Small intestine (tissue), 16 donors: ENCODE measurements at places on chromosomes 4 and X. TPM values are rescaled to one million over a fixed set of nuclear protein-coding genes. Genes with fewer than 3 reads are reported as not detected.

DNA sequence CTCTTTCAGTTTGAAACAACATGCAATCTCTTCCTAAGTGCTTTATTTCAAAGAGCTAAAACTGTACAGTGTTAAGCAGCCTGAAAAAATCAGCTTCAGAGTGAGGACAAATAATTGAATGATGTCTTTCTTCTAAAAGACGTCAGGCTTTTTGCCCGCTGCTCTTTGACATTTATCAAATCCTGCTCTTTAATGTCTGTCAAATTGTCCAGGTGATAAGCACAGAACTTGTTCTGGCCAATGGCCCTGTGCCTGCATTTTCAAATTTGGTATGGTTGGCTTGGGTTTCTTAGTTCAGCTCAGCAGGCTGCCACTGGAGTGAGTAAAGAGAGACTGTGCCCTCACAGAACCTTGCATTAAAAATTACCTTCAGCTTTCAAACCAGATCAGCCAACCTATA is 712.9 kb upstream of the LCORL start:
- no peaks in the 10 kb centered on the region for H3K36me3 ChIP-seq
- H3K27ac ChIP-seq, result no peak overlapping the region
- H3K4me1 ChIP-seq, result no peaks in the 10 kb centered on the region
- no peak for DNase-seq
- no peak overlapping the region for H3K4me3 ChIP-seq

- no peak for DNase-seq
- H3K27me3 ChIP-seq, result no peaks in the 10 kb centered on the region
- no peaks in the 10 kb centered on the region for H3K4me1 ChIP-seq
- H3K36me3 ChIP-seq, result no peaks in the 10 kb centered on the region
- H3K27ac ChIP-seq, result no peak overlapping the region
Measured at GRCh38 chrX:105564501-105564900, 257.8 kb upstream of the NRK start.

DNA sequence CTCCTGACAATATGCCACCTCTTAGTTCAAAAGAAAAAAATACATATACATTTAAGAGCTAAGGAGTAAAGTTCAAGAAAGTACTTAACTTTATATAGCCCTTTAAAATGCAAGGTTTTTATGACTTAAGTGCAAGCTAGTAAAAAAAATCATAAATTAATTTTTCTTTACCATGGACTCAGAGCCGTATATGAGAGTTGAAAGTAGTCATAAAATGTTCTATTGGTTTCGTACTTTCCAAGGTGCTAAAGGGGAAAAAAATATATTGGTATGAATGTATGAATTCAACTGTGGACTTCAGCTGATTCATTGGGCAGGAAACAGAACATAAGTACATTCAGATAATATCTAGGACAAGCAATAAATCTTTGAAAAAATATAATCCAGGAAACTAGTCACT is 869.8 kb upstream of the AGA start:
- no peaks in the 10 kb centered on the region for H3K36me3 ChIP-seq
- no peaks in the 10 kb centered on the region for H3K4me1 ChIP-seq
- H3K27ac ChIP-seq, result peak overlapping the region; percentile 34
- no peak for DNase-seq
- no peak overlapping the region for H3K4me3 ChIP-seq
- H3K27me3 ChIP-seq, result no peaks in the 10 kb centered on the region

- H3K27me3 ChIP-seq, result no peaks in the 10 kb centered on the region
- no peak overlapping the region for H3K27ac ChIP-seq
- no peak overlapping the region for H3K4me3 ChIP-seq
- no peaks in the 10 kb centered on the region for H3K36me3 ChIP-seq
Measured at GRCh38 chr4:60313611-60314178, 886.4 kb upstream of the ADGRL3 start.

DNA sequence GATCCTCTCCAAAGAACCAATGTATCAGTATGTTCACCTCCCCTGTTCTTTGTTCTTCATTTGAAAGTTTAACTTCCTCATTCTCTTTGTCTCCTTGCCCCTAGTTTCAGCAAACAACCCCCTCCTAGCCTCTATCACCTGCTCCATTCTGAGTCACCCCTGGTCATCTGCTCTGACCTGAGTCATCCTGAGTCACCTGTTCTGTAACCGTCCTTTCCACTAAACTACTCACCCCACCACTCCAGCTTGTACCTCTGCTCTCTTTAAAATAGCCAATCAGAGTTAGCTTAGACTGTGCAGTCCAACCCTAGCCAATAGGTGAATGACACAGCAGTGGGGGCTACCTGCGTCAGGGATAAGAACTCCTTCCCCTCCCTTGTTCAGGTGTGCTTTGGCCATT is 249.8 kb upstream of the AADAT start:
- no peaks in the 10 kb centered on the region for H3K4me1 ChIP-seq
- no peaks in the 10 kb centered on the region for H3K27me3 ChIP-seq
- H3K36me3 ChIP-seq, result no peaks in the 10 kb centered on the region
- no peak overlapping the region for H3K4me3 ChIP-seq

DNA sequence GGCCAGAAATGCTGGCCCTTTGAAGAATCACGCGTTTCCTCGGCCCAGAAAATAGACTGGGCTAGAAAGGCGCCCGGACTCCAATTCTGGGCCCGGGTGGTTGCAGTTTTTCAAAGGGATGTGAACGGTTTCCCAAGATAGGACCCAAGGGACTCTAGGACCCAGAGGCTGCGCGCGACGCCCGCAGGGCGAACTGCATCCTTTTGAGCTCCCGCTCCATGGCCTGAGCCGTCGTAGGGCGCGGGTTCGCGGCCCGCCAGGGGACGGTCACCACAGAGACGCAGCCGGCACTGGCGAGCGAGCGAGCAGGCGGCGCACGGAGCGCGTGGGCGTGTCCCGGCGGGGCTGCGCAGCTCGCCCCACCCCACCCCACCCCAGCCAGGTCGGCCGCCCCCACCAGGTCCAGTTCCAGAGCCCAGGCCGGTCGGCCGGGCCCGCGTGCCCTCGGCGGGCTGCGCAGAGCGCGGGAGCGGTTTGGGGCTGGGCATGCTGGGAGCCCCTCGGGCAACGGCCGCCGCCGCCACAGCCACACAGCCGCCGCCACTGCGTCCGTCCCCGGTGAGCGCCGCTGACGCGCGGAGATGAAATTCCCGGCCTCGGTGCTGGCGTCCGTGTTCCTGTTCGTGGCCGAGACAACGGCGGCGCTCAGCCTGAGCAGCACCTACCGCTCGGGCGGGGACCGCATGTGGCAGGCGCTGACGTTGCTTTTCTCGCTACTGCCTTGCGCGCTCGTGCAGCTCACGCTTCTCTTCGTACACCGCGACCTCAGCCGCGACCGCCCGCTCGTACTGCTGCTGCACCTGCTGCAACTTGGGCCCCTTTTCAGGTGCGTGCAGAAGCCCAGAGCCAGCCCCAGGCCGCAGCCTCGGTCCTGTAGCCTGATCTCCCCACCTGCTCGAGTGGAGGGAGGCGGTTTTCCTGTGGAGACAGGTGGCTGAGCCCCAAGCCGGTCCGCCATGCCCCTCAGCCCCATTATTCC is at the start of gene XK:
TSS of gene XK (plus strand) at position 411 of the 979 bp plus-strand sequence. CDS start at position 582, 171 bp downstream.
- no peaks in the 10 kb centered on the region for H3K27me3 ChIP-seq
- H3K36me3 ChIP-seq, result no peaks in the 10 kb centered on the region
- H3K27ac ChIP-seq, result peak within 1 kb of the TSS; percentile 76
- peak within 1 kb of the TSS; percentile 56 for H3K4me3 ChIP-seq

VCX3A gene
- polyA plus RNA-seq, result not detected

NOX1 gene
- polyA plus RNA-seq, result not detected
